ENCODE measurements at places on chromosomes 7 and 10. TPM values are rescaled to one million over a fixed set of nuclear protein-coding genes. Genes with fewer than 3 reads are reported as not detected.

The C7orf57 gene
- 0.33 TPM for total RNA-seq

The NKX1-2 gene
- total RNA-seq = not detected

The FANK1 gene
- 0.63 TPM for total RNA-seq

GRCh38 chr7:359226-359765 is 69.3 kb downstream of the FOXL3 start:
- no peak for DNase-seq

DNA sequence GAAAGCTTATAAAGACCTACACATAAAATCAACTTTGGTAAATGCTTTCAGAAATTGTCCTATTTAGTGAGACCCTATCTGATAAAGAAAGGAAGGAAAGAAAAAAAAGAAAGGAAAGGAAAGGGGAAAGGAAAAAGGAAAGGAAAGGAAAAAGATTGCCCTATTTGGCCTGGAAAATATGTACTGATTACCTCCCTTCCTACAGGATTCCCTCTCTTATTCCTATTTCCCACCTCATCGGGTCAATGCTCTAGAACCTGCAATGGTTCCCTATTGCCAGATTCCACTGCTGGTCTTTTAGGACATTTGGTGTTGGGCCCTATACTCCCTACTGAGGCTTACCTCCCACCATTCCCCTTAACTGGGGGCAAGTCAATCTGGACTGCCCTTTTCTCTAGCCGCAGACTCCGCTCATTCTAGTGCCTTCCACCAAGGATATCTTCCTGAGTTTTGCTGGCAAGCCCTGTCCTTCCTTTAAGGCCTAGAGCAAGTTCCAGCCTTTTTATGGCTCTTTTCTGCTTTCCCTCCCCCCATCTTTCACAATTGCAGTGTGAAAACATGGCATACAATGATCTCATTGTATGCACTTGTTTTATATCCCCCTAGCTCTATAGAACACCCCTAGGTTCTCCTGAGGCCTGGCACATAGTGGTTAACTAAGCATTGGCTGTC is 4.4 kb downstream of the DDIT4 start:
- no peak for DNase-seq
